Caki2 (cell line): ENCODE measurements at places on chromosomes 1 and 21.

DNA sequence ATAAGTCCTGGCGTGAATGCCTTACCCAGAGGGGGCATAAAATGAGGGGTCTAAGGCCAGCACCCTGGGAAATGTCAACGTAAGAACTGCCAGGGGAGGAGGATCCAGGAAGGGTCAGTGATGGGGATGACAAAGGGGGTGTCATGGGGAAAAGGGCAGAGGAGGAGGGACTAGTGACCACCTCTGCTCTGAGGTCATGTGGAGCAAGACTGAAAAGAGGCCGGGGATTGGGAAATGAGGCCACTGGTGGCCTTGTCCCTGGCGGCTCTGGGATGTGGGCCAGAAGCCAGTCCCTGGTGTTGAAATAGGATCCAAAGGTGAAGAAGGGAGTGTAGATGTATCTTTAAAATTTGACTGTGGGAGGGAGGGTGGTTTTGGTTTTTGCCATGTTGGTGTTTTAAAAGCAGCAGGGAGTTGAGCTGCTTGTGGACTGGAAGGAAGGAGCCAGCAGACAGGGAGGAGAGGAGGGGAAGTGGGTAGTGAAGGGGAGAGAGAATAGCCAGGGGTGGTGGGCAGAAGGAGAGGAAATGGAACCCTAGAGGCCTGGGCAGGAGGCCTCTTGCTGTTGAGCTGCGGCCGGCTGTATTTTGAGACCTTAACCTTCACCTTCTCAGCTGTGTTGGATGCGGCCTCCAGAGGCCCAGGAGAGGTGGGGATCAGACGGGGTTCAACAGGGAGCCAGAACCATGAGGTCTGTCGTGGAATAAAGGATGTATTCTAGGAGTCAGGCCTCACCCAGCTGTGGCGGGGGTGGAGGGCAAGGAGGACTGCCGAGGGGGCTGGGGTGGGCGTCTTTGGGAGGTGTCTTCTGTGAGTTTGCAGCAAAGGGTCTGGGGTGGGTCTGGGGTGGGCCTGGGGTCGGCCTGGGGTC is 92.5 kb downstream of the DHRS3 start:
- DNase-seq, result no peak

GRCh38 chr1:110150330-110151174 is at the start of gene SLC6A17:
Gene SLC6A17, plus strand, starts transcription at chr1:110150494. Its CDS starts 16,436 bp downstream, at chr1:110166930.
- DNase-seq, result peak; percentile 66

GRCh38 chr1:47571161-47571560 is 133.3 kb downstream of the FOXD2 start:
- no peak for DNase-seq

- DNase-seq, result peak; percentile 64
Observed at GRCh38 chr1:64136752-64137411, 66.5 kb upstream of the UBE2U start.

- no peak for DNase-seq
Observed at GRCh38 chr21:21213297-21213696, 215.1 kb downstream of the NCAM2 start.

GRCh38 chr1:185926588-185926987 is 192.4 kb downstream of the HMCN1 start:
- no peak for DNase-seq

DNA sequence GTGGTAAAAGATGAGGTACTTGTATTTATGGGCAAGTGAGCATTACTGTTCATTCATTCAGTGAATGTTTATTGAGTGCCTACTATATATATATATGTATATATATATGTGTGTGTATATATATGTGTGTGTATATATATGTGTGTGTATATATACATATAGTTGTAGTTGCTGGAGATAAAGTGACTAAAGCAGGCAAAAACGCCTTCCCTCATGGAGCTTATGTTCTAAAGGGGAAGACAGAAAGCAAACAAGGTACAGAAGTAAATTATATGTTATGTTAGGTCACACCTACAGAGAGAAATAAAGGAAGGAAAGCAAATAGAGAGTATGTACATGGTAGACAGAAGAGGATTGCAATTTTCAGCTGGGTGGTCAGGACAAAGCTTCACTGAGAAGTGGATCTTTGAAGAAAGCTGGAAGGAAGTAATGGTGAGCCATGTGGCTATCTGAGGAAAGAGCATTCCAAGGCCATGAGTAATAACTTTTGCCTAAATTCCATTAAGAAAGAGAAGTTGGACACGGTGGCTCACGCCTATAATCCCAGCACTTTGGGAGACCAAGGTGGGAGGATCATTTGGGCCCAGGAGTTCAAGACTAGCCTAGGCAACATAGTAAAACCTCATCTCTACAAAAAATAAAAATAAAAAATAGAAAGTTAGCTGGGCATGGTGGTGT is 33.5 kb upstream of the KLF17 start:
- DNase-seq, result peak; percentile 33

DNA sequence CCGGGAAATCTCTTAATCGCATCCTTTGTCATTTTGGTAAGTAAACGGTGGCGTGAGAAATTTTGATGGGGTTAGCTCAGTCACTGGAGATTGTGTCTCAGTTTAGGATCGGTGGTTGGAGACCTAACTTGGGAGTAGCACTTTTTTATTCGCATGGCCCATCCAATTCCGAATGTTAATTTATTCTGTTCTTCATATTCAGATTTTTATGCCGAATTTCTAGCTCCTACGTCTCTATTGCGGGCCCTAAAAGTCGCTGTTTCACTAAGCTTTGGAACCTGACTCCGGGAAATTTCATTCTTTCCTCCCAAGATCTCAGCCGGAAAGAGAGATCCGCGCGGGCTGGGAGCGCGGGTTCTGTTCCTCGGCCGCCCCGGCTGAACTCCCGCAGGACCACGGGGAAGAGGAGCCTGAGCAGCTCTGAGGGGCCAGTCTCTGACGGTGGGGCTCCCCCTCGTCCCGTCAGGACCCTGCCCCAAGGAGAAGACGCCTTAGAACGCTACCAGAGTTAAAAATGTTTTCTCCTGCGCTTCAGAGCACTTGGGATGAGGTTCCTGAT is 279.7 kb downstream of the FAM72C start:
- DNase-seq, result no peak

DNA sequence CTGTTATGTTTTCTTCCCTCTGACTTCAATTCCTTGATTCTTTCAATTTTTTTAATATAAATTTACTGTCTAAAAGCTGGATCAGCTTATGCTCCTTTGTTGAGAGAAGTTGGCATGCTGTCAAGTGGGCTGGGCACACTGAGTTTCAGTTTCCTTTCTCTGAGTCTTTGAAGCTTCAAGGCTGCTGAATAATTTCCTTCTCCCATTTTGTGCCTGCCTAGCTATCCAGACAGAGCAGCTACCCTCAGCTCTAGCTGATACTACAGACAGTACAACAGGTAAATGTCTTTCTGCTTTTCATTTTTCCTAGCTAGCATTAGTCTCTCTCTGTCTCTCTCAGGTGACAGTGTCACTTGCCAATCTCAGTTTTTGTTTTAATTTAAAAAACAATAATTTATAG is at the start of gene IFI44:
Gene IFI44 (plus strand): TSS at position 204 of the 400 bp plus-strand sequence. CDS start 365 bp downstream, outside the sequence.
- peak; percentile 42 for DNase-seq

DNA sequence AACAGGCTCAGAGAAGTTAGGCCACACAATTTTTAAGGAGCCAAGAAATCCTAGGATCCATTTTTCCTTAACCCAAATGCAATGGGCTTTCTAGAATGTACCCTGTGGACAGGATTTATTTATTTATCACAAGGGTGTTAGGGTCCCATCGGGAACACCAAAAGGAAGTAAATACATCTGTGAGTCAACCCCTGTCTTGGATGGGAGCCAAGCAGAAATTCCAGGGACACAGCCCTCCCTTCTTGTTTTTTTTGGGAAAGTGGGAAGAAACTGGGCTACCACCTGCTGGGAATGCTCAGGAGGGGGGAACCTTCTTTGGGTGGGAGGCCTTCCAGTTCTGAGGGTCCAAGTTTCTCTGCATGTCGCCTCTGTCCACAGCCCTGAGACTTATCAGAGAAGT is 1.3 kb downstream of the CRNN start:
- DNase-seq, result no peak

DNA sequence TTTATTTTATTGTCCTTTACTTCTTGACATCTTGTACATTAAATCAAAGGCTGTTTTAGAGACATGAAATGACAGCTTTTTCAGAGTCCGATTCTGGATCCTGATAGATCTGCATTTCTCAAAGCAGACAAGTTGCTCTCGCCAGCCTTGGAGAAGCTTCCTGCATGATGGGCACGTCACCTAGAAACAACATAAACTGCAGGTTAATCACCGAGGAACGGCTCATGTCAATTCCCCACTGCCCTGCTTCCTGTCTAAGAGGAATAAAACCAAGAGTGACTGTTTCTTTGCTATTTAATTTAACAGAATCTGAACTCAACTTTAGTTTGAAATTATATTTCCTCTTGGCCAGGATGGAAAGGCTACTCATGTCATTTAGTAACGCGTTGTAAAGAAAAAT is 77.0 kb downstream of the RWDD3 start:
- DNase-seq, result no peak

DNA sequence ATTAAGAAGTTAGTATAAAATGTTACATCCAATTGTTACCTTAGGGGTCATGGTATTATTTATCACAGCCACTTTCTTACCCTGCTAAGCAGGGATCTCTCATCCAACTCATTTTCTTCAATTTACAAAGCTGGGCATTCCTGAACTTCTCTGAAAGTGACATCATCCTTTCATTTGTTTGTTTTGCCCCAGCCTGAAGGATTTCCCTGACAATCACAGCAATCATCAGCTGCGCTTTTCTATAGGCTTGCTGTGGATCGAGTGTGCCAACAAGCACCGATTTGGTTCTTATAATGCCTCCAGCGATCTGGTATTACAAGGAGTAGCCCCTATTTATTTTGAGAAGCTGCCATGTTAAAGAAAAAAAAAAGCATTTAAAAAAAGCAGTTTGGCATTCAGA is 240.2 kb downstream of the USH2A start:
- peak; percentile 25 for DNase-seq

GRCh38 chr1:58879464-58879863 is 95.6 kb upstream of the JUN start:
- DNase-seq, result no peak

- DNase-seq, result no peak
Observed at GRCh38 chr21:25489673-25490072, 117.6 kb downstream of the MRPL39 start.

- no peak for DNase-seq
Observed at GRCh38 chr1:29547300-29547699, 311.0 kb downstream of the PTPRU start.
